Body of pancreas (tissue), 4 donors: ENCODE measurements at places on chromosomes 7 and 10.

DNA sequence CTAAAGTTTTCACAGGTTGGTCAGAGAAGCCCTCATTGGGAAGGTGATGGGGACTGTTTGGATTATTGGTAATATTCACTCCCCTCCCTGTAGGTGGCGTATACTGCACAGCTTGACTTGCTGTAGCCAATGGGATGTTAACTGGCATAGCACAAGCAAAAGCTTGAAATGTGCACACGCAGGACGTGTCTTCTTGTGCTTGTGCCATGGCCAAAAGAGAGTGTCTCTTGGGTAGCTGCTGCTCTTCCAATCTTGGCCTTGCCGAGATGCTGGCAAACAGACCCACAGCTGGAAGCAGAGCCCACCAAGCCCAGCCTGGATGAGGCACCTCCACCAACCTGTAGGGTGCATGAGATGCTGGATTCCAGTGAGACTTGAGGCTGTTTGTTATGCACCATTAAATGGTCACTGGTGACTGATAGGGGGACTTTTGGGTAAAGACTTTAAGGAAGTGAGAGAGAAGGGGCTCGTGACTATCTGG lies 266.0 kb downstream of the GRID1 start:
- DNase-seq, result no peak

DNA sequence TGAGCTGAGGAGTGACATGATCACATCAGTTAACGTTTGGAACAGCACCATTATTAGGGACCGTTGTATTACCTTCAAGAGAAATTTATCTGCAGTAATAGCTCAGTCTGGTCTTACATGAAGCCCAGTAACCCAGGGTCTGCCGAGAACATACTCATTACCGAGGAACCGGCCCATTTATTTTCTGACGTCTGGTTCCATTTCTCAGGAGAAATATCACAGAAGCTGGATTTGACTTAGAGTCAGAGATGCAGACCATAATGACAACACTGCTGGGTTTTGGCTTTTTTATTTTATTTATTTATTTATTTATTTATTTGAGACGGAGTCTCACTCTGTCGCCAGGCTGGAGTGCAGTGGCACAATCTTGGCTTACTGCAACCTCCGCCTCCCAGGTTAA lies 163.1 kb downstream of the CCDC3 start:
- no peak for DNase-seq

DNA sequence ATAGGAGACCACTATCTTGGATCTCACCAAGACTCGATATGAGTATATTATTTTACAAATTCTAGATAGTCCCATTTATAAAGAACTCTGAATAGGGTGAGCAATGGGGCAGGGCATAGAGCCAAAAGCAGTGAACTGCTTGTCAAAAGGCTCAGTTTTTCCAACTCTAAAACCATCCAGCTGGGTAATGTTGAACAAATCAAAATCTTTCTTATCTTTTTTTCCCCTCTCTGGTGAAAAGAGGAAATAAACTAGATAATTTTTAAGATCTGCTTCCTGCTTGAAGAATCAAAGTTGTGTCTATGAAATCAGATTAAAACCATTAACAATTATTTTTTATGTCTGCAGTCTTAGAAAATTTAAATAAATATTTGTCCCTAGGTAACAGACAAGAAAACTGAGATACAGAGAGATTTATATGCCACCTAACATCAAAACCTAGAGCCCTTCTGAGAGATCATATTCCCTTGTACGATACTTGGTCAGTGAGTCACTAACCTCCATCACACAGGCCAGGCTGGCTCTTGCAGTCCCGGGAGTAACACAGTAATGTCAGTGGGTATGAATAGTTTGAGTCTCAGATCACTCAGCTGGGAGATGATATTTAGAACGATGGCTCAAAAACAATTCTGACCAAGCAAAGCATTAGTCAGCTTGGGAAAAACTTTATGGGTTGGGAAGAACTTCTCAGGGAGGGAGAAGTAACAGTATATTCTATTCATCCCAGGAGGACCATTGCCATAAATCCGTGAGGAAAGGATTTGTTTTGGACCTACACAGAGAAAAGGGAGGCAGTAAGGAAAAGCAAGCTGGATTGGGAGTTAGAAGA lies 178.8 kb downstream of the REEP3 start:
- DNase-seq, result peak; percentile 72

DNA sequence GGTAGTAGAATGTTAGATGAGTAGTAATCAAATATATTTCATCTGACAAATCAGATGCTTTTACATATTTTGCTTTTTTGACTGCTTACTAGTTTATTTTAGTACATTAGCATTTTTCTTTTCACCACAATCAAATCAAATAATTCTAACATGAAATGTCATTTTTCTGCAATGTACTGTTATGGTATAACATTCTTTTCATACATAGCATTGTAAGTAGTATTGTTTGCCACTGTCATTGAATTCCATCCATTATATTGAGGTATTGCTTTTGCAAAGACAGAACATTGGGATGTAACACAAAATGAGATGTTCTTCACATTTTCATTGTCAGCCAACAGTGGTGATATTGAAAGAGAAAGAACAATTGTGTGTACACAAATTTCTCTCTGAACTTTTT lies 107.4 kb downstream of the TRIL start:
- DNase-seq, result no peak

DNA sequence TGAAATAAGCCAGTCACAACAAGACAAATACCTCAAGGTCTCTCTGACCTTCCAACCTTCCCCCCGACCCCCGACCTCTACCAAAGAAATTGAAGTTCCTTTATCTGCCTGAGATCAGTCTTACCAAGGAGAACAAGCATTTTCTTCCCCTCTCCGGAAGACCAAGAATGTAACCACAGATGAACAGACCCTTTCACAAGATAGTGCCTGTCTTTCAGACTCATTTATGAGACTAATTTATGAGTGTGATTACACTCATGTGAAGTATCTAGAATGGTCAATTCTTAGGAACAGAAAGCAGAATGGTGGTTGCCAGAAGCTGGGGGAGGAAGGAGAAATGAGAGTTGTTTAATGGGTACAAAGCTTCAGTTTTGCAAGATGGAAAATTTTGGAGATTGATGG lies 108.9 kb upstream of the MKLN1 start:
- DNase-seq, result no peak

- DNase-seq, result peak; percentile 6
Observed at GRCh38 chr7:150940431-150941102, 37.6 kb downstream of the KCNH2 start.

DNA sequence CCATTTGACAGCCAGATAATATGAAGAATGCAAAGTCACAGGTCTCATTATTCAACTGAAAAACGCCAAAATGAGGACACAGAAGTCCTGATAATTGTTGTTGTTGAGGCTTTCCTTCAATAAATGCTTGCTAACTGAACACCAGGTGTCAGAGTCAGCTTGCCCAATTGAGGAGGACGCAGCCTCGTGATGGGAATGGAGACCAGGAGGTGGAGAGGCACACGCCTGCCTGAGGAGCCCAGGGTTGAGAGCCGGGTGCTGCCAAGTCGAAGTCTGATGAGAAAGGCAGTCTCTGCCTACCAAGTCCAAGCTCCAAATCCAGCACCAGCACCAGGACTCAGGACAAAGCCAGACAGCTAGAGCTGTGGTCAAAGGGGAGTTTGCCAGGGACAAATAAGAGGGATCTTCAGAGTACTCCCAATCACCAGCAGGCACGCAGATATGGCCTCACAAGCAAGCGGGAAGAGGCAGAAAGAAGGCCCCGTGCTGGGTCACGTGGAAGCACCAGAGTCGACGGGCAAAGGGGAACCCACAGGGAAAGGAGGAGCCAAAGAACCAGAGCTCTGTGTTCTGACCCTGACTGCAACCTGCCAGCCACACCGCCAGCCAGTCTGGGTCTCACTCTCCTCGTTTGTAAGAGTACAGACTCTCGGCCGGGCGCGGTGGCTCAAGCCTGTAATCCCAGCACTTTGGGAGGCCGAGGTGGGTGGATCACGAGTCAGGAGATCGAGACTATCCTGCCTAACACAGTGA lies 47.6 kb downstream of the VOPP1 start:
- no peak for DNase-seq

DNA sequence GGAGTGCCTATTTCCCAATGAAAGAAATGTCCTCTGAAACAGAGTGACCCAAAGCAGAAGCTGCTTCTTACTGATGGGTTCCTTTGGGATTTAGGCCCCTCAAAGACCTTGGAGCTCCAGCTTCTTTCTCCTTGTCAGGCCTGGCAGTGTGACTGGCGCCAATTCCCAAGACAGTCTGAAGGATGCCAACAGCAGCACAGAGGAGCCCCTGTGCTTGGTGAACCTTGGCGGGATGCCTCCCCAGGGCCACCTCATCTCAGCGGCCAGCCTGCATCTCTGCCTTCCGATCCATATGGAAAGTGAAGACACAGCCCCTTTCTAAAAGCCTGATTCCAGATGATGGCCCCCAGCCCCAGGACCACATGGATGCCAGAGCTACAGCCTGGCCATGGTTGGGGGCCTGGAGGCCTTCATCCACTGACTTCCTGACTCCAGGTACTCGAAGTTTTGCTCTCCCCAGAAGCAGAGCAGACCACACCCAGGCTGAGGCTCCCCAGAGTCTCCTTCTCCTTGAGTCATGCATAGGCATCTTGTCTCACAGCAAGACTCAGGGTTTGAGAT lies 45.4 kb downstream of the FBXW4 start:
- no peak for DNase-seq

GRCh38 chr10:11195623-11196022 lies 178.0 kb downstream of the CELF2 start:
- DNase-seq, result no peak
